ENCODE measurements at places on chromosomes 13 and 19.

DNA sequence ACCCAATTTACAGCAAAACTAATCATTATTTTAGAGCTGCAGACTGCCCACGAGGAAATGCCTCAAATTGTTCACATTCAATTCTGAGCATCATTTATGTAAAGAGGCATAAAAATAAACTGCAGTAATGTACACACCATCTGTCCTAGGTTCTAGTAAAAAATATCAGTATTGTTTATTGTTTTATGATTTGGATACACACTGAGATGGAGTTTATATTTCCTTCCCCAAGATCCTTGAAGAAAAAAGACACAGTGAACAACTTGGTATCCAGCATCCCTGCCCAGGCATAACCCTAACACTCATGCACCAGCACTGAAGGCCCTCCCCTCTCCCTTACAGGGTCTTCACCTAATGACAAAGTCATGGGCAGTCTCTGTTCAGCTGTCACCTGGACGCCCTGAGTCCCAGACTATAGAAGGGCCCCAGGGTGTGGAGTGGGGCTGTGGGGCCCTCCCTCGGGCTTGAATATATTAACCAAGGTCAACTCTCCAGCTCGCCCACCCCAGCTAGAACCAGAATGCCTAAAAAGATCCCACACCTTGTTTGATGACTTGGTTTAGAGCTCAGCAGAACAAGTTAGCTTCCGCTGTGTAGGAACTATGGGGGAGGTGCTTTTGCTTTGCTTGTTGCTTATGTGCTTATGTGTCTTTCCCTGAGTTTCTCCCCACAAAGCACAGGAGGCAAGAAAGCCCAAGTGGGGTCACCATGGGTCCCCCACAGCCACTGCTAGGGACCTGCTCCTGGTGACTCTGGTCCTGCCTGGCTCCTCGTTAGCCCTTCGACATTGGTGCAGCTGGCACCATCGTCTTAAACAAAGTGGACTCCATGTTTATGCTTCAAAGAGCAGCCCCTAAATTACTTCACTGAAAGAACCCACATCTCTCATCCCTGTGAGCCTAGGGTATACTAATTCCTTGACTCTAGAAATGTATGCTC is 111.1 kb downstream of the COL4A1 start:
- no peak for DNase-seq

GRCh38 chr19:2308114-2308556 is at the start of gene LINGO3:
Gene LINGO3 (minus strand): TSS chr19:2308154. CDS start chr19:2291776, 16,378 bp downstream.
- no peak for DNase-seq

DNA sequence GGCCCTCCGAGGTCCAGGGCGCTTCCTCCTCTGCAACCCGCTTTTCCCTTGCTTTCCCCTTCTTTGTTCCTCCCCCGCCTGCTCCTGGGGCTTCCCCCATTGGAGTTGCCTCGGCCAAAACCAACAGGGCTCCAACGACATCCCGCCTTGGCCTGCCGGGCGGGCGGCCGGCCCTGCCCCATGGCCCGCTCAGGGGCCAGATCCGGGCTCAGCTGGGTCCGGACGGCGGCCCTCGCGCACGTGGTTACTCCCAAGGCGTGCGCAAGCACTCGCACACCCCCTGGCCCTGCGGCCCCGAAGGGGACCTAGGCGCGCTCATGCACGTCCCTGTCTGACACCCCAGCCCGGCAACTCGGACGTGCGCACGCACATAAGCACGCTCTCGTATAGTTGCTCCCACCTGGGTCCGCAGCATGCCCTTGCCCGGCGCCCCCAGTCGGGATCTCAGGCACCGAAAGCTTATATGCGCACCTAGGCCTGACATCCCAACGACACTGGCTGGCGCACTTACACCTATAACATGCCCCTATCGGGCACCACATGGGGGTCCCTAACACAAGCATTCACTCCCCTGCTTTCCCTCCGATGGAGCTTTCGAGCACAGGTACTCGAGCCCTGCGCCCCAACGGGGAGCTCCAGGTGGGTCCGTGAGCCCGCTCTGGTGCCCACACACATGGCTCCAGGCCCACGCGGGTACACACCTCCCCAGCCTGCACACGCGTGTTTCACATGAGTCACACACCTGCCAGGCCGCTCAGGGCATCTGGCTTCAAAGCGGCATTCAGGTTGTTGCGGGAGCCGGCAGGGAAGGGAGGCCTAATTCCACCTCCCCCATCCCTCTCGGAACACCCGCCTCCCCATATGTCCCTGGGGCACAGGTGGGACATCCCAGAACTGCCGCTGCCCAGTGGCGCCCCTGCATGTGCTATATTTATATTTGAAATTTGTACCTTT is 15.0 kb downstream of the NFIX start:
- no peak for DNase-seq

GRCh38 chr13:95033890-95034289 is 267.4 kb downstream of the ABCC4 start:
- DNase-seq = no peak

DNA sequence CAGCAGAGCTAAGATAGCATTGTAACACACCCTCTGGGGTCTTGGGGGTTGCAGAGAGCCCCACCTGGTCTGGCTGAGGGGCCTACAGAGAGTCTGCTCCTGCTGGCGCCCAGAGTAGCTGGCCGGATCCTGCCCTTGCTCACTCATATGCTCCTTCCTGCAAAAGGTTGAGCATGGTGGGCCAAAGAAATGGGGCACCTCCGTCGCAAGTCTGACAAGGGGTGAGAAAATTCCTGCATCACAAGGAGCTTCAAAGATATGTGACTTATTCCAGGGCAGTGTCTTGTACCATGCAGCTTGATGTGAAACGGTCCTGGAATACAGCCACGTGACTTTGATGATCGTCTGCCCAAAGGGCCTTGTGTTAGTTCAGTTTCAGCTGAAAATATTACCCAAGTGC is 218.3 kb downstream of the DCLK1 start:
- no peak for DNase-seq

DNA sequence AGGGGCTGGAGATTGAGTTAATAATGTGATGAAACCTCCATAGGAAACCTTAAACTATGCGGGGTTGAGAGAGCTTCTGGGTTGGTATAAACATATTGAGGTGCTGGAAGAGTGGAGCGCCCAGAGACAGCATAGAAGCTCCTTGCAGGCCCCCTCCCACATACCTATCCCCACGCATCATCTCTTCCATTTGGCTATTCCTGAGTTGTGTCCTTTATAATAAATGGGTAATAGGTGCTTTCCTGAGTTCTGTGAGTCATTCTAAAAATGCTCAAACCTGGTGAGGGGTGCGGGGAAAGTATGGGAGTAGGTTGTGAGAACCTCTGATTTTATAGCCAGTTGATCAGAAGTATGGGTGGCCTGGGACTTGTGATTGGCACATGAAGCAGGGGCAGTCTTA is 14.6 kb downstream of the CCDC122 start:
- no peak for DNase-seq

GRCh38 chr19:16327501-16327900 is 2.9 kb downstream of the KLF2 start:
- DNase-seq = no peak

- no peak for DNase-seq
These were observed 22.3 kb downstream of the TMEM161A start for GRCh38 chr19:19115954-19116353.

DNA sequence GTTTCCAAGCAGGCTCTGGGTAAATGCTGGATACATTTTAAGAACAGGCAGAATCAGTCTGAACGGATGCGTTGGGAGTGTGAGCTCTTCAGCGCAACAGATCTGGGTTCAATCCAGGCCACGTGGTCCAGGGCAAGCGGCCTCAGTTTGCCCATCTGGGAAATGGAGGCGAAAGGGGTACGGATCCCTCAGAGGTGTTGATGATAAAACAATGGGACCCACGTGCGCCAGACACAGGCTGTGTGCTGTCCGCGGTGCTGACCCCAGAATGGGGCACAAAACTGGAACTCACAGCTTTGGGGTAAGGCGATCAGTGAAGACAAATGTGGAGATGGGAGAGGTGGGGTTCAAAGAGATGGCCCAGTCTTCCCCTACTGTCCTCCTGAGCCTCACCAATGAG is 13.1 kb upstream of the PDE4C start:
- DNase-seq = no peak

GRCh38 chr13:77184455-77184854 is 142.4 kb downstream of the MYCBP2 start:
- DNase-seq = no peak

DNA sequence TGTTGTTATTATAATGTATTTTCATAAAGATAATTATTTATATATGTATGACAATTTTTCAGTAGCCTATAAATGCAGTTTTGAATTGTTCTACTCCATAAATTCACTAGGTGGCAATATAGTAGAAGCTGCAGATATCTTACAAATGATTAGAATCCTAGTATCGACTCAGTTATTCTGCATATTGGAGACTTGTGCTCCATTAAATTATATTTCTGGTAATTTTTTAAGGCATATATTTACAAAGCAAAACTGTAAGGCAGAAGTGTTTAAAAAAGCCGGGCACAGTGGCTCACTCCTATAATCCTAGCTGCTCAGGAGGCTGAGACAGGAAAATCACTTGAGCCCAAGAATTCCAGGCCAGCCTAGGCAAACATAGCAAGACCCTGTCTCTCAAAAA is 58.7 kb downstream of the DPY19L3 start:
- peak; percentile 23 for DNase-seq

DNA sequence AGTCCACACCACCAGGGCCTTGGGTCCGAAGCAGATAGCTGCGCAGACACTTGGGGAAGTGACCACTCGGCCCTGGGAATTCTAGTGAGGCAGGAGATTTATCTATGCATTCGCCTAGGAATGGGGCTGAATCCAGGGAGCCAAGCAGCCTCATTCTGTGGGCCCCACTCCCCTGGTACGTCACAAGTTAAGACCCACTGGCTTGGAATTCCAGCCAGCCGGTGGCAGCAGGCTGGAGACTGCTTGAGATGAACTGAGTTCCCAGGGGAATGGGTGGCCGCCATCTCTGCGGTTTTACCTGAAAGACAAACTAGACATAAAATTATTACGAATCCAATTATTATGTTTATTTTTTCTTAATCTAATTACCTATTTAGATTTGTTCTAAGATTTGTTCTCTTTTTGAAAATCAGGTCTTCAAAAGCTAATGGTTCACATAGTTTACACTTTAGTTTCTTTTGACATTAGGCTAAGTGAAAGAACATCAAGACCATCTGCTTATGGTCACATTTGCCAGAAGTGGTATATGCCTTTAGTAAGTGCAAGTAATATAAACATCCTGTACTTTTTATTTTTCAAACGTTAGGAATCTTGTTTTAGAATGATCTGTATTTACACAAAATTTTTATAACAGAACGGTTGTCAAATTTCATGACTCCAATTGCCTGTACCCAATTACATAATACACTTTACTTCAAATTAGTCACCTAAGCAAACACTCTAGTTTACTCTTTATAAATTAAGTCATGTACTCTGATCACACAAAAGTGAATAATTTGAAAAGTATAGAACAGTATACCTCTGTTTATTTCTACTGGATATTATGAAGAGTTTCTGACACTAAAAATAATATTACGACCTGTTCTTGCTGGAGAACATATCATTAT is 74.4 kb downstream of the SLITRK6 start:
- DNase-seq = no peak

DNA sequence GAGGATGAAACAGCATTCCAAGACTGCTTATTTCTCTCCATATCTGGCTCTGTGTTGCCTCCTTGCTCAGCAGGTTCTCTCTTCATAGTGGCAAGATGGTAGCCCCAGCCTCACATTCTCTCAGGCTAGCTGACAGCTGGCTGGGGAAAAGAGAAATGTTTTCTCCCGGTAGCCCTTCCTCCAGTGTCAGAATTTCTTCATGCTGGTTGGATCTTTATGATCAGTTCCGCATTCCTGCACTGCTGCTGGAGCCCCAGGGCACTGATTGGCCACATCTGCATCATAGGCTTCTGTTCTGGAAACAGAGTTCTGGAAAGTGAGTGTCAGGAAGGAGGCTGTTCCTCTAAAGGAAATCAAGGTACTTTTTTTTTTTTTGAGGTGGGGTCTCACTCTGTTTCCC is 24.6 kb downstream of the POP4 start:
- no peak for DNase-seq

DNA sequence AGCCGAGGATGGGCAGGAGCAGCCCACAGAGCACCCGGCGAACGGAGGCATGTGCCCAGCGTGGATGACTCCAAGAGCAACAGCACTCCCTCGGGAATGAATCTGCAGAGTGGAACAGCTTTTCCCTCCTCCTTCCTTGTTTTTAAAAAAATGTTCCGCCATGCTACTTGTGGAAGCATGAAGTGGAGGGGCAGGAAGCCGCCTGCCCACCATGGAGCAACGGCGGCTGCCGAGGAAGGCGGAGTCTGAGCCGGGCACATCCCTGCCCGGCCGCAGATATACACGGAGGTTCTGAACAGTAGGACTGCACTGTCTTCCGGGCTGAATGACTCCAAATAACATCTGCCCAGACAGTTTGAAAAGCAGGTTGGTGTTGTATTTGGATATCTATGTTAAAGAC is 65.2 kb downstream of the SOX1 start:
- peak; percentile 78 for DNase-seq

DNA sequence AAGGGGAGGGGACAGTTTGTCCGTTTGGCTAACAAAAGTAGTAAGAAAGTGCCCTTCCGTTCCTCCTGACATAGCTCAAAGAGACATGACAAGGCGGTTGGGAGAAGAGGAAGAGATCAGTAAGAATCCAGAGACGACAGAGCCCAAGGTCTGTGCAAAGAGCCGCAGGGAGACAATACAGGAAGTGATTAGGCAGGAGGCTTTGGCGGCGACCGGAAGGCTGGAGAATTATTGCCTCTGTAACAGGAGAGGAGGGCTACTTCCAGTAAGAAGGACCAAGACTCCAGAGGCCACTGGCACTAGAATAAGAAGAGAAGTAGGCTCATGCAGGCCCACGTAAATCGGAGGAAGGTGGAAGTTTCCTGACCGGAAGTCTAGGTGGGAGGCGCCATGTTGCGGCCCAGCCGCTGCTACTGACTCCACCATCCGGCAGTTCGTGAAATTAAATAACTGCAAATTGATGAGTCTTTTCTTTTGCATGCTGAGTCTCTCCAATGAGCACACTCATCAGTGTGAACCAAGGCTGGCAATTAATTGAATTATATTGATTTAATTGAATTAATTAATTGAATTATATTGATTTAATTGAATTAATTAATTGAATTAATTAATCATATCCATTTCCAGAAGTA is 9.9 kb downstream of the RFX2 start:
- DNase-seq = no peak

- DNase-seq = peak; percentile 29
These were observed 219.6 kb downstream of the RAP2A start for GRCh38 chr13:97653443-97654140.

DNA sequence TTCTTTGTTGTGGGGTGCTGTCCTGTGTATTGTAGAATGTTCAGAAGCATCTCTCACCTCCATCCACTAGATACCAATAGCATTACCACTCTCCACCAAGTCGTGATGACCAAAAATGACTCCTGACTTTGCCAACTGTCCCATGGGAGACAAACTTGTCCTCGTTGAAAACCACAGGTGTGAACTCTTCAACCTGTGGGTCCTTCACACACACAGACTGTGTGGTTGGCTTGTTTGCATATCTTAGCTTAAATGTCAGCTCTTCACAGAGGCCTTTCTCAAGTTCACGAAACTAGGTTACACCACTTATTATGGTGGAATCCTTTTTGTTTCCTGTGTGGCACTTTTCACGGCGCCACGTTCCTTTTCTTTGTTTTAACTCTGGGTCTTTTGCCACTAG is 6.8 kb downstream of the GPC5 start:
- DNase-seq = no peak
